ENCODE measurements at places on chromosomes 1 and 21.

GRCh38 chr1:196400478-196401451 lies 207.5 kb downstream of the KCNT2 start:
- H3K27ac ChIP-seq, result no peak overlapping the region
- no peaks in the 10 kb centered on the region for H3K36me3 ChIP-seq
- no peak overlapping the region for H3K4me3 ChIP-seq
- H3K27me3 ChIP-seq, result no peaks in the 10 kb centered on the region

GRCh38 chr1:168759077-168759476 lies 30.1 kb upstream of the DPT start:
- H3K36me3 ChIP-seq, result no peaks in the 10 kb centered on the region
- no peaks in the 10 kb centered on the region for H3K4me1 ChIP-seq
- no peak overlapping the region for H3K27ac ChIP-seq
- no peak overlapping the region for H3K4me3 ChIP-seq
- DNase-seq, result no peak

- DNase-seq, result no peak
- peaks cover 49% of the 10 kb centered on the region for H3K36me3 ChIP-seq
- H3K4me3 ChIP-seq, result peak overlapping the region; percentile 90
- H3K27ac ChIP-seq, result peak overlapping the region; percentile 13
Observed at GRCh38 chr1:52364235-52364839, 1.7 kb downstream of the CC2D1B start.

GRCh38 chr1:82455342-82455741 lies 654.6 kb downstream of the ADGRL2 start:
- H3K27me3 ChIP-seq, result no peaks in the 10 kb centered on the region
- H3K27ac ChIP-seq, result no peak overlapping the region
- DNase-seq, result peak; percentile 37
- H3K4me3 ChIP-seq, result no peak overlapping the region
- no peaks in the 10 kb centered on the region for H3K4me1 ChIP-seq

- H3K4me1 ChIP-seq, result peaks cover 10% of the 10 kb centered on the region
- H3K27ac ChIP-seq, result no peak overlapping the region
- no peaks in the 10 kb centered on the region for H3K36me3 ChIP-seq
- DNase-seq, result no peak
- H3K27me3 ChIP-seq, result peaks cover 33% of the 10 kb centered on the region
- no peak overlapping the region for H3K4me3 ChIP-seq
Observed at GRCh38 chr1:25611843-25612242, 4.7 kb upstream of the MAN1C1 start.

DNA sequence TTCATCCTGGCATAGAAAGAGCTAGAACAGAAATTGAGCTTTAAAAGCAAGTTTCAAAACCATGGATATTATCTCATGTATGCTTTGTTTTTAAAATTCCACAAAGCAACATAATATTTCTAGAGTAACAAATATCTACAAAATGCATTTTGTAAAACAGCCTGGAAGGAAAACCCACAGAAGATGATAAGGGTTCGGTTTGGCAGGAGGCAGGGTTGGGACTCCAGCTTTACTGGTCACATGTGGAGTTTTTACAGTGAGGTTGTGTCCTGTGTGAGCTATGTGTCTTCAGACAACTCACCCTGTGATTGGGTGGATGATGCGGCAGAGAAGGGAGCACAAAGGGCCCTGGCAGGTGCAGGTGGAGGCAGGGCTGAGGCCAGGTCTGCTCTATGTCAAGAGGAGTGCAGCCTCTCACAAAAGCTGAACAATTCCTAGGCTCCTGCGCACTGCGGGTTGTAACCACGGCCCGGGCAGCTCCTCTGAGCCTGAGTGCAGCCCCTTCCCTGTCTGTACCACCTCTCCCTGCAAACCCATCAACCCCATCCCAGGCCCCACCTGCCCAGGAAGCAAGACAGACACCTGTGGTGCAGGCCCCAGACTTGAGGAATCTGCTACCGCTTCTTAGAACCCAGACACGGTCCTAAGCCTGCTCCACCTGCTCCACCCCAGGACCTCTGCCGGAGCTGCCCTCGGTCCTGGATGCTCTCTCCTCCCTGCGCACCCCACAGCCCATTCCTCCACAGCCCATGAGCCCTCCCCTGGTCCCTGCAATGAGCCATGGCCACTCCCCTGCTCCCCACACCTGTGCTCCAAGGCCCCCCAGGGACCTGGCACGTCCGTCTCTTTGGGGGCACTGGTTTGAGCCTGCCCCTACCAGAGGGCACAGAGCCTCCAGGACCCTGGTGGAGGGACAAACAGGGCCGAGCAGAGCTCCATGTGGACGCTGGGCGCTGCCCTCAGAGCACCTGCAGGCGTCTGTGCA lies 2.8 kb upstream of the COL18A1 start:
- no peak overlapping the region for H3K4me3 ChIP-seq
- no peak overlapping the region for H3K27ac ChIP-seq
- no peaks in the 10 kb centered on the region for H3K4me1 ChIP-seq
- no peak for DNase-seq

DNA sequence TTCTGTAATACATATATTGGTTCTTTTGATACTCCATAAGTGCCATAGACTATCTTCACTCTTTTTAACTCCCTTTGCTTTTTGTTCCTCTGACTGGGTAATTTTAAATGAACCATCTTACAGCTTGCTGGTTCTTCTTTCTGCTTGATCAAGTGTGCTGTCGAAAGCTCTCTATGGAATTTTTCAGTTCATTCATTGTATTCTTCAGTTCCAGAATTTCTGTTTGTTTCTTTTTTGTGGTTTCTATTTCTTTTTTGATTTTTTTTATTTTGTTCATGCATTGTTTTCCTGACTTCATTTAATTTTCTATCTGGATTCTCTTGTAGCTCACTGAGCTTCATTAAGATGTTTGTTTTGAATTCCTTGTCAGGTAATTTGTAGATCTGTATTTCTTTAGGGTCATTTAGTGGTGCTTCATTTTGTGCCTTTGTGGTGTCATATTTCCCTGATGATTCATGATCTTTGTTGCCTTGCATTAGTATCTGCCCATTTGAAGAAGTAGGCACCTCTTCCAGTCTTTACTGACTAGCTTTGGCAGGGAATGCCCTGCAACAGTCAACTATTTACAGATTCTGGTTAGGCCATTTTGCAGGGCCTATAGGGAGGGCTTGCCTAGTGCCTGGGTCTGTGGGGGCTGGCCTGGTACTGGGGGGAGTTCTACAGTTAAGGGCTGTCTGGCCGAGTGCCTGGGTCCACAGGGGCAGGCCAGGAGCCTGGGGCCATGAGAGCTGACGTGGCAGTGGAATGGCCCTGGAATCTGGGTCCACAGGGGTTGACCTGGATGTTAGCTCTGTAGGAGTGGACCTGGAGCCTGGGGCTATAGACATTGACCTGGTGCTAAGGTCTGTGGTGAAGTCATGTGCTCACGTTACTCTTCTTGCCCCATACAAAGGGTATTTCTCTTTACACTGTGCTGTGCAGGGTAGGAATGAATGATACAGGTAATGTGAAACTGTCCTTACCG lies 89.7 kb downstream of the MAGI3 start:
- H3K36me3 ChIP-seq, result no peaks in the 10 kb centered on the region
- H3K4me1 ChIP-seq, result no peaks in the 10 kb centered on the region
- no peak for DNase-seq
- no peak overlapping the region for H3K27ac ChIP-seq
- no peak overlapping the region for H3K4me3 ChIP-seq
- no peaks in the 10 kb centered on the region for H3K27me3 ChIP-seq

- H3K36me3 ChIP-seq, result no peaks in the 10 kb centered on the region
- H3K27ac ChIP-seq, result no peak overlapping the region
- H3K4me1 ChIP-seq, result peaks cover 8% of the 10 kb centered on the region
- no peak overlapping the region for H3K4me3 ChIP-seq
- H3K27me3 ChIP-seq, result peaks cover 42% of the 10 kb centered on the region
- no peak for DNase-seq
Observed at GRCh38 chr1:998745-998994, 1.2 kb downstream of the HES4 start.

- DNase-seq, result no peak
- H3K36me3 ChIP-seq, result no peaks in the 10 kb centered on the region
- no peak overlapping the region for H3K27ac ChIP-seq
- H3K27me3 ChIP-seq, result peaks cover 2% of the 10 kb centered on the region
- no peaks in the 10 kb centered on the region for H3K4me1 ChIP-seq
Observed at GRCh38 chr1:8211251-8211882, 106.5 kb upstream of the SLC45A1 start.

- H3K27me3 ChIP-seq, result no peaks in the 10 kb centered on the region
- H3K36me3 ChIP-seq, result no peaks in the 10 kb centered on the region
- no peak for DNase-seq
- no peaks in the 10 kb centered on the region for H3K4me1 ChIP-seq
Observed at GRCh38 chr21:38905752-38906151, 100.0 kb downstream of the ETS2 start.

DNA sequence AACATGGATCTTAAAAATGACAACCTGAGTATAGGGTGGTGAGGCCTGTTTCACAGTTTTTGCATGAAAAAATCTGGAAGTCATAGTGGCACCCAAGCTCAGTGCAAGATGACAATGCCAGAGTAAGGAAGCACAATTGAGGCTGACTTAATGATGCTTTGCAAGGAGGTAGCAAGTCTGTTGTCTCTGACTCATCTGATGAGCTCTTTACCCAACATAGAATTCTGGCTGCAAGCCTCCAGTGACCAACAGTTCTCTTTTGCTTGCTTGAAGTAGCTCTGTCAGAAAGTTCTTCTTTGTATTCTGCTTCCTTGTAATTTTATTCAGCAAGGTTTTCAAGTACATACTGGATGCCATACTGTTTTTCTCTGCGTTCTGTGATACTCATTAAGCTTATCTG lies 117.1 kb downstream of the FOXD2 start:
- H3K27me3 ChIP-seq, result peaks cover 15% of the 10 kb centered on the region
- H3K36me3 ChIP-seq, result no peaks in the 10 kb centered on the region
- no peak overlapping the region for H3K4me3 ChIP-seq

- no peaks in the 10 kb centered on the region for H3K4me1 ChIP-seq
- H3K27ac ChIP-seq, result no peak overlapping the region
- no peak for DNase-seq
- no peaks in the 10 kb centered on the region for H3K27me3 ChIP-seq
- H3K4me3 ChIP-seq, result no peak overlapping the region
Observed at GRCh38 chr1:25456502-25456901, 25.8 kb downstream of the MACO1 start.

DNA sequence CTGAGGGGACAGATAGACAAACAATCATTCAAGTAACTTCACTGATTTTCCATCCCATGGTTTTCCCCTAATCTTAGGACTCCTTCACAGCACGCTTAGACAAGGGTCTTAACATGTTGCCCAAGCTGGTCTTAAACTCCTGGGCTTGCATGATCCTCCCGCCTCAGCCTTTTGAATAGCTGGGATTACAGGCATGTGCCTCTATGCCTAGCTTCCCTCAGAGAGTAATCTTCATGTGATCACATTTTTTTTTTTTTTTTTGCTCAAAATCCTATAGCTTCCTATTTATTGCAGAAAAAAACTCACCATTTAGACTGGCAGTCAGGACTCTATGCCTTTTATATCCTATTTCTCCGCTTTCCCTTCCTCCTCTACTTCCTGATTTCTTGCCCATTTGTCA lies 90.4 kb upstream of the DPH5 start:
- DNase-seq, result no peak
- H3K36me3 ChIP-seq, result no peaks in the 10 kb centered on the region
- no peak overlapping the region for H3K27ac ChIP-seq
- no peak overlapping the region for H3K4me3 ChIP-seq
- no peaks in the 10 kb centered on the region for H3K27me3 ChIP-seq
- H3K4me1 ChIP-seq, result peaks cover 23% of the 10 kb centered on the region

- H3K36me3 ChIP-seq, result no peaks in the 10 kb centered on the region
- no peak overlapping the region for H3K27ac ChIP-seq
- no peaks in the 10 kb centered on the region for H3K27me3 ChIP-seq
- no peaks in the 10 kb centered on the region for H3K4me1 ChIP-seq
- no peak for DNase-seq
- H3K4me3 ChIP-seq, result no peak overlapping the region
Observed at GRCh38 chr1:200368556-200368955, 41.3 kb downstream of the ZNF281 start.

GRCh38 chr1:212182579-212182978 lies 102.6 kb upstream of the PPP2R5A start:
- no peaks in the 10 kb centered on the region for H3K36me3 ChIP-seq
- H3K4me1 ChIP-seq, result peaks cover 14% of the 10 kb centered on the region
- no peaks in the 10 kb centered on the region for H3K27me3 ChIP-seq
- no peak for DNase-seq
- no peak overlapping the region for H3K27ac ChIP-seq
- H3K4me3 ChIP-seq, result no peak overlapping the region

GRCh38 chr21:24163539-24163938 lies 1443.7 kb downstream of the MRPL39 start:
- DNase-seq, result no peak
- H3K4me1 ChIP-seq, result no peaks in the 10 kb centered on the region
- no peaks in the 10 kb centered on the region for H3K36me3 ChIP-seq
- H3K4me3 ChIP-seq, result no peak overlapping the region
- H3K27ac ChIP-seq, result no peak overlapping the region
